ENCODE measurements at places on chromosomes 1 and 21.

DNA sequence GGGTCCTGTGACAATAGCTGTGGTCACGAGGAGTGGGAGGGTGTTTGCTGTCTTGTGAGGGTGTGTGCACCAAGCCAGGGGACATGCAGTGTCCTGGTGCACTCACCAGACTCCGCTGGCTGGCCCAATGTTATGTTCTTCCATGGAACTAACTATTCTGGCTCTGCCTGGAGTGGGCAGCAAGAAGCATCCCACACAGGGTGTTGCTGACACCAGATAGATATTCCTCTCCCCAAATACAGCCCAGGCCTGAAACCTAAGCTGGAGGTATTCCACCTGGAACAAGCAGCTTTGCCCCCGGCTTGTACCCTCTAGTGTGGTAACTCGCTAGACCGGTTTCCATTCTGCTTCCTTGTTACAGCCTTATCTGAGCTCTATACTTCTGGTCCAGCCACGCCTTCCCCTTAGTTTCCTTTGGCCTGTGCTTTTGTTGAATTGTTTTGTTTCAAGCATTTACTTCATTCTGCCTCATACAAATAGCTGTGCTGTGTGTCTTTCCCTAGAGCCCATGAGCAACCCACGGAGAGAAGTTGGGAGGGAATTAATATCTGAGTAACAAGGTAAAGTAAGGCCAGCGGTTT lies 14.7 kb upstream of the LY9 start:
- DNase-seq = no peak

GRCh38 chr1:228511546-228512445 lies 24.6 kb downstream of the RNF187 start:
- DNase-seq = no peak

DNA sequence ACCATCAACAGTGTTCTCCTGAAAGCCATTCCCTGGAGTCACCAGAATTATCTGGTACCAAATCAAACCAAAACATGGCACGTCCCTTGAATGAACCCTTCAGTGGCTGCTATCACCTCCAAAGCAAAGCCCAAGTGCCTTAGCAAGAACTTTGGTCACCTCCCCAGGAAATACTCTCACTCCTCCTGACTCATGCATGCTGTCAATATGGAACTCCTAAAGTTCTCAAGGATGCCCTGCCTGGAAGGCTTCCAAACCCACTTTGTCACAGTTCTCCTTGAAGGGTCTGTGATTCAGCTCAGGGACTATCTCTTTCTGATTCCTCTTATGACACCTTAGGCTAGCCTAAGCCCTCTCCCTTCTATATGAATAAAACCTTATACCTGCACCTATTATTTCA lies 146.1 kb upstream of the RUNX1 start:
- no peak for DNase-seq

DNA sequence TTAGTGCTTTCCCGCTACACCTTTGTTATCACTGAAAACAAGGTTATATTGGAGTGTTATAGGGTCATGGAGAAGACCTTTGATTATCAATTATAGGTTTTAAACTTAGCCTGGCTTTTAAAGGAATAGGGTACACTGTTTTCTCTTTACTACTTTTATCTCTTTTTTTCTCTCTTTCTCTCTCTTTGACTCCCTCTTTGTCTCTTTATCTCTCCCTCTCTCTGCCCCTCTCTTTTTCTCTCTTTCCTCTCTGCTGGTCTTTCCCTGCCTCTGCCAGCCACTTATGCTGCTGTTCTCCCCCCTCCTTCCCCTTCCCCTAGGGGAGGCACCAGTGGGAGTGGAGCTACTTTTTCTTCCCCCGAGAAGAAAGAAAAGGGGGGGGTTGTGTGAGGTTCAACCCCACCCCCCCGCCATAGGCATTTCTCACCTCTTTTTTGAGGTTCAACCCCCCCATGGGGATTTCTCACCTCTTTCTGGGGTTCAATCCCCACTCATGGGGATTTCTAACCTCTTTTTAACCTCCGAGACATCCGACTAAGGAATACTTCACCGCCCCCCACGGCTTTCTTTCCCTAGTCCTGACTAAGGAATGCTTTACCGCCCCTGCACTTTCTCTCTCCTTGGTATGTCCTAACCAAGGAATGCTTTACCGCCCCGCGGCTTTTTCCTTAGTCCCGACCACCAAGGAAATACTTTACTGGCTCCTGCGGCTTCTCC lies 17.2 kb upstream of the ZBTB8B start:
- DNase-seq = no peak

- peak; percentile 5 for DNase-seq
Observed at GRCh38 chr1:29504709-29505410, 268.5 kb downstream of the PTPRU start.

DNA sequence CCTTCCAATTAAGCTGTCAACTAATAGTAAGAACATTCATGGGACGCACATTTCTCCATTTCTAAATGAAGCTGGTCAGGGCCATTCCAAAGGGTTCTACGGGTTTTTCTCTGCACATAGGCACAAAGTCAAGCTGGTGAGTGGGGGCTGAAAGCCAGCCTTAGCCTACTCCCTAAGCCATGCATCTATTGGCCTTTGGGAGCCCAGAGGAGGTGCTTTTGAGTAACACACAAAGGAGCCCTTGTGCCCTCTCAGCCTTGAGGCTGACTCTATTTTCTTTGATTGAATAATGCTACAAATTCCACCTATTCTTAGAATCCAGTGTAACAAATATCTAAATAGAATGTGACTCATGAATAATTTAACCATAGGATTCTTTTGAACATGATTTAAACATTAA lies 73.6 kb downstream of the RGS13 start:
- no peak for DNase-seq

GRCh38 chr1:237105826-237106225 lies 63.8 kb downstream of the RYR2 start:
- DNase-seq = no peak

- no peak for DNase-seq
Observed at GRCh38 chr21:42731264-42732032, 78.0 kb downstream of the PDE9A start.

DNA sequence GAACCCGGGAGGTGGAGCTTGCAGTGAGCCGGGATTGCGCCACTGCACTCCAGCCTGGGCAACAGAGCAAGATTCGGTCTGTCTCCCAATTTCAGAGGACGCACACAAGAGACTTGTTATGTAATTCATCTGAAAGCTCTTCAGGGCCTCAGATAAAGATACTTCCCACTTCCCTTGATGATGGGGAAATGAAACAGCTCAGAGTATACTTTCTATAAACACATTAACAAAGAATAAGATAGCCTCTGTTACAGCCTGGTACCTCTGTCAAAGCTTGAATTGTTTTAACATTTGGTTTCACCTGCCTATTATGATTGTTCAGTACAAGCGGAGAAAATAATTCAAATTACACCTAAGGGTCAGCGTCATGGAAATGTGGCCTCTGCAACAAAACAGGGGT lies 622.9 kb upstream of the ADGRL4 start:
- DNase-seq = no peak

DNA sequence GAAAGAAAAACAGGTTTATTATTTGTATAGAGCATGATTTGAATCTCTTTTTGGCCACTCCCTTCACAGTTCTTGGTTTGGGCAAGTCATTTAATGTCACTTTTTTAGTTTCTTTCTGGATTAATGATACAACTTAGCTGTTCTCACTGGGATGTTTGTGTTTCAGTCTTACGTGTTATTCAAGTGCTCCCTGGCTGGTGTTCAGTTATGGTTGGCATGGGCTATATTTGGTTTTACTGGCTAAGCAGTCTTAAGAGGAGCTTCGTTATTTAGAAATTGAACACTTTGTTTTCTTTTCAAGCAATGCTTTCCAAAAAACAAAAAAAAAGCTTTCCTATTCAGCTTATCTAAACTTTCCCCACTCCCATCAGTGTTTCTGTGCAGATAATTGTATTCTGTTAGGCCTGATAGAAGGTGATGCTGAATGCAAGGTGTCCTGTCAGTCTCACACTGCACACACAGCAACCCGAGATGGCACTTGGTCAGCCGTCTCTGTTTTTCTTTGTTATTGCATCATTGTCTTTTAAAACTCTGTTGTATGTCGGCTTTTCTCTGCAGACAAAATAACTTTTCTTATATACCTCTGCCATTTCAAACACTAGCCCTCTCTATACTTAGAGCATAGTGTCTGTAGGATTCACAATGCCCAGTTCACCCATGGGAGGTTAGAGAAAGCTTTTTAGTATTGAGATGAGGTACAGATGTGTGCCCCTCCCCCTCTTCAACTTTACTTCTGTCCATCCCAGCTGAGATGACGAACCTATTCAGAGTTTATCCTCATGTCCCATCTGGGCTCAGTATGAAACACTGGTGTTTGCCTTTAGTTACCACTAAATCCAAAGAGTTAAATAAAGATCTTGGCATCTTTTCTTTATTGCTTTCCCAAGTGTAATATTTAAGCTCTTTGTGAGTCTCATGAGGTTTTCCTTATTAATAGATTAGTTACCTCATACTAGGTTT lies 80.2 kb downstream of the VPS13D start:
- DNase-seq = no peak

DNA sequence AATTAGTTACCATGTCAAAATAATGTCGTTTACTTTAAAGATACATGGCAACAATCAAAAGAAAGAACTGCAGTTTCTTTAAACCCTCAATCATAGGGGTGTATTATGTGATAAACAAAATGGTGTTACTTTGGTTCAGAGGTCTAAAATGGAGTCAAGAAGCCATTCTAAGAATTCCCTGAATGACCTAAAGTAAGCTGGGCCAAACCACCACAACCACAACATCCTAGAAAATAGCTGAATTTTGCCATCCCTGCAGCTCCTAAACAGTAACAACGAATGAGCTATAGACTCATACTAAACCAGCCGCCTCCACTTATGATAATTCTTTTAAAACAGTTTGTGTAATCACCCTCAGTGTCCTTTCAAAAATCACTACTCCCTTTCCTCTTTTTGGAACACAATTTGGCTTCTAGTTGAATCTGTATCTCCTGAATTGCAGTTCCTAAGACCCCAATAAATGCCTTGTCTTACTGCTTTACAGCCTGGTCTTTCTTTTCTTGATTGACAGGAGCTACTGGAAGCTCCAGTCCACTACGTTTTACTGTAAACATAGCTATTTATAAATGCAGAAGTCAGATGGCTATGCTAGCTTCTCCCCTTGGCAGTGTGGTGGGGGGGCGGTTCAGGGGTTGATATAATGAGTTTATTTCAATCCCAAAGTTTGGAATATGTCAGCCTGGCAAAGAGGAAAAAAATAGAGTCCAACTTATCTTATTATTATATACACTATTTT lies 84.3 kb downstream of the PLPPR4 start:
- DNase-seq = no peak

- no peak for DNase-seq
Observed at GRCh38 chr1:47317841-47318240, 3.9 kb upstream of the STIL start.

GRCh38 chr1:27154469-27154990 lies 395 bp downstream of the SLC9A1 start:
- no peak for DNase-seq

- no peak for DNase-seq
Observed at GRCh38 chr1:167532375-167532774, 14.0 kb upstream of the CD247 start.

- no peak for DNase-seq
Observed at GRCh38 chr1:180849031-180849775, 63.5 kb upstream of the KIAA1614 start.

GRCh38 chr1:247538561-247538960 lies 2.3 kb upstream of the OR2C3 start:
- DNase-seq = no peak

DNA sequence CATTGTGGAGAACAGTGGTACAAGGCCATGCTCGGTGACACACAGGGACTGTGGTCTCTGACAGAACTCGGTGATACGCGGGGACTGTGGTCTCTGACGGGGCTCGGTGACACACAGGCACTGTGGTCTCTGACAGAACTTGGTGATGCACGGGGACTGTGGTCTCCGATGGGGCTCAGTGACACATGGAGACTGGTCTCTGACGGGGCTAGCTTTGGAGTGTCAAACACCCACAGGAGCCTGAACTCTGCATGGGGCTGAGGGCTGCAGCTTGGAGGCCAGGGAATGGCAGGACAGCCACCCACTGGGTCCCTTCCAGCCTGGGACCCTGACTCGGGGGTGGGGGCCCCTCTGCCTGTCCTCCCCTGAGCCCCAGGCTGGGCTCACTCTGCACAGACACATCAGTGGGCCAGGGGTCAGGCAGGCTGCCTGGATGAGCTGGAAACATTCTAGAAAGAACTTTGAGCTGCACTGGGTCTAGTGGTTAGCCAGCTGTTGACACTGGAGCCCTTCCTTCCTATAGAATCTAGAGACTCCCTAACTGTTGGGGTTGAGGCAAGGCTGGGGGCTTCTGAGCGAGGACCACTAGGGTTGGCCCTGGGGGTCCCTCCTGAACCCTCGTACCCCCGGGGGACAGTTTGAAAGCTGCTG lies 49.8 kb downstream of the DISP3 start:
- DNase-seq = no peak

DNA sequence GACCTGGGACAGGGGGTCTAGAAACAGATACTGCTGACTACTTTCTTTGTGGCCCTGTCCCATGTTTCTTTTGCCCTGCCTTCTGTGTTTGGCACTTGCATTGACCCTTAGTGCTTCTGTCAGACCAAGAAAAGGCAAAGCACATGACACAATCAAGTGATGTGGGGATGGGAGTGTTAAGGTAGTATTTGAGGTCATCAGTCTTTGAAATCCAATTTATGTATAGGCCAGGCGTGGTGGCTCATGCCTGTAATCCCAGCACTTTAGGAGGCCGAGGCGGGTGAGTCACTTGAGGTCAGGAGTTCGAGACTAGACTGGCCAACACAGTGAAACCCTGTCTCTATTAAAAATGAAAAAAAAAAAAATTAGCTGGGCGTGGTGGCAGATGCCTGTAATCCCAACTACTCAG lies 26.0 kb downstream of the SERBP1 start:
- DNase-seq = no peak

DNA sequence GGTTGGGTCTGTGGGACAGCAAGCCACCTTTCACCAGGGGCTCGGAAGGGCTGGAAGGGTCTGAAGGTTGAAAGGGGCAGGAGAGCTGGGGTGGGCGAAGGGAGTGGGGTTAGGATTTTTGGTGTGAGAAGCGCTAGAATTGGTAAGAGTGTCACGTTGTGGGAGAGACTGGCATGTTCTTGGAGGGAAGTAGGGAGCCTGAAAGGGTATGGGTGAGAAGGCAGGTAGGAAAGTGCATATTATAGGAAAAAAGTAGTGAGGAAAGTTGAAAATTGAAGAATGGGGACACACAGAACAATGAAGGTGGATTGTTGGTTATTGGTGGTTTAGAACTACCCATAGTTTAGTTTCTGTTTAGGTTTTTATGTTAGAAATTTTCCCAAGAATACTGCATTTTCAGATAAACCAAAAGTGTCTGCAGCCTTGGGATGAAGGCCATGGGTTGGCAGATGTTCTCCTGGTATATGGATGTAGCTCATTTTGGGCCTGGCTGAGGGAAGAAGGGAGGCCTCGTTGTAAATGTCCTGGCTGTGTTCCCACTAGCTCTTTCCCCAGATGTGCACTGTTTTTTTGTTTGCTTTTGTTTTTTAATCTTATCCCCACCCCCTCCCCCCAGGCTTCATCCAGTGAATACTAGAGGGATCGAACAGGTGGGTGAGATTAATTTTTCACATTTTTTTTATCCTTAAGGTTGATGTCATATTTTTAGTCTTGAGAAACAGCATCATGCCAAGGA lies 1.2 kb downstream of the LRRC42 start:
- no peak for DNase-seq
